ENCODE measurements at places on chromosomes 2 and 18.

DNA sequence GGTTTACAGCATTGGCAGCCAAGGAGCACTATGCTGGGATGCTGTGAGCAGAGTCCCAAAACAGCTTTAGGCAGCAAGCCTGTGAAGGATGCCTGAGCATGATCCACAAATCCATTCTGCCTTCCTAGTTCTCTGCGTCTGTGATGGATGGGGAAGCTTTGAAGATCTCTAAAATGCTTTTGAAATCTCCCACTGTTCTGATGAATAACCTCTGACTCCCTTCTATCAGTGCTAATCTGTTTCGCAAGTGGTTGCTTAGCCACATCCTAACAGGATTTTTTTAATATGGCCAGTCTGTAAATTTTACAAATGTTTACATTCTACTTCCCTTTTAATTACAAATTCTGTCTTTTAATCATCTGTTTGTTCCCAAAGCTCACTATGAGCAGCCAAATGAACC is 319.2 kb downstream of the GULP1 start:
- no peak for DNase-seq

GRCh38 chr18:68568364-68569155 is 146.3 kb downstream of the TMX3 start:
- DNase-seq: no peak

DNA sequence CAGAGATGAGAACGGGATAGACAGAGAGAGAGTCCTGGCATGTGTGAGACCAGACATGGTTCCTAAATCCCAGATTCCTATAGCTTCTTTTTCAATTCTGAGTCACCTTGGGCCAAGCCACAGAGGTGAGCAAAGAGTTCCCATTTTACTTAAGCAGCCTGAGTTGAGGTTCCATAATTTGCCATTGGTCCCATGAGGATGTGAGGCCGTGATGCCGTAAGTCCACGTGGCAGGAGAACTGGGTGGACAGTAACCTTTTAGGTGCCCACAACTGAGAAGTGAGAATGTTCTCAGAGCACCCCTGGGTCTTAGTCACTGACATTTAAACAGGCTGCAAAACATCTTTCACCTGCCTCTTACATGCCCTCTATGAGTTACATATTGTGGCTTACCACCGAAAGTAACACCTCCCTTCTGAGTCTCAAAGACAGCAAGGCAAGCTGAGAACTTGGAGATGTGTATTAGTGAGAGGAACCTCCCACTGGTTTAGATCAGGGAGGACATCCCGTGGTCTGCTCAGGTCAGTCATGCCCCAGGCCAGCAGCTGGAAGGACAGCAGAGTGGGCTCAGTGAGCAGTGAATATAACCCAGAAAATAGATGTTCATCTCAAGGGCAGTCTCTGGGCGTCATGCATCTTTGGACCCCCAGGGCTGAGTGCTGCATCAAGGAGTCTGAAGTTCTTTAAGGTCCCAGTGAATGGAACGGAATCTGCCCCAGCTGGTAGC is 127.9 kb upstream of the LGALSL start:
- DNase-seq: no peak

DNA sequence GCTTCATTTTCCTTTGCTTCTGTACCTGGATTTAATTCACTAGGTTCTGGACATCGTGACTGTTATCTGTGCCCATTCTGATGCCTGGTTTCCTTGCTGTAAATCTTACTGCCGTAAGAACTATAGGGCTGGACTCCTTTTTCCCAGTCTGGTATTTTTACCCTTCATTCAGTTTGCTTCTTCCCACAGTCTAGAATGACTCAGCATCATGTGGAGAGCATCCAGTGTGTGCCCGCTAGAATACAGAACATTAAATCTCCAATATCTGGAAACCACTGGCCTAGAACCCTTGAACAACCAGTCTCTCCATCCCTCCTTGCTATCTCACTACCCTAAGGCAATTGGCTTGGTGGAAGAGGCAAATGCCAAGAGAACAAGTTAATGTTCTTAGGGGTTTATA is 1075.4 kb upstream of the ZEB2 start:
- DNase-seq: no peak

GRCh38 chr2:202109737-202110184 is 36.7 kb downstream of the KIAA2012 start:
- no peak for DNase-seq

DNA sequence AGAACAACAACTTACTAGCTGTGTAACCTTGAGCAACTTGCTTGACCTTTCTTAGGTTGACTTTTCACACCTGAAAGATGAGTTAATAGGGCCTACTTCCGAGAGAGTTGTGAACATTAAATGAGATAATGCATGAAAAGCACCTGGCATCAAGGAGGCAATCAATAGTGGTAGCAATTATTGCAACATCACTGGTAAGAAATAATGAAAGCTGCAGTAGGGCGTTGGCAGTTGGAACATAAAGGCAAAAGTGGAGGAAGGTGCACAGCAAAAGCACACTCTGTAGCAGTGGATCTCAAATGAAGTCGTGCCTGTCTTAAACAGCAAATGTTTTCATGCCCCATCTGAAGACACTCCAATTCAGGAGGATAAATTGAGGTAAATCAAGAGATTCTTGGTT is 178.9 kb upstream of the VRK2 start:
- DNase-seq: no peak

- no peak for DNase-seq
These were observed 16.3 kb upstream of the GAL3ST2 start for GRCh38 chr2:241760301-241760771.

DNA sequence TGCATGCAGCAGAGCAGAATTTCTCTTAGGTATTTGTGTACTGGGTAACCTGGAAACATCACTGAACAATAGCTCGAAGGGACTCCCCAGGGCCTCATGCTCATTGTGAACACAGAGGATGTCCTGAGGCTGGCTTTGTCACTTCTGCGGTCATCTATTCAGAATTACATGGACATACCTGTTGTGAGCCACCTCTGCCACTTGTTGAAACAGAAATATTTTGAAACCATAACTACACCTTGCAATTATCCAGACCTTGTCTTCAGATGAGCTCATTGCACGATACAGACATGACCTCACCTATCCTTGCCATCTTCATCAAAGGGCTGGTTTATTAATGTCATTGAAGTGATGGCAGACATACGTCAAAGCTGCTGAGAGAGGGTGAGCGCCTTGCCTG is 23.4 kb upstream of the CREG2 start:
- DNase-seq: no peak

- DNase-seq: no peak
These were observed 106.0 kb upstream of the CYP1B1 start for GRCh38 chr2:38181806-38182491.

GRCh38 chr2:216372761-216373291 is 543 bp upstream of the MARCHF4 start:
- DNase-seq: no peak

DNA sequence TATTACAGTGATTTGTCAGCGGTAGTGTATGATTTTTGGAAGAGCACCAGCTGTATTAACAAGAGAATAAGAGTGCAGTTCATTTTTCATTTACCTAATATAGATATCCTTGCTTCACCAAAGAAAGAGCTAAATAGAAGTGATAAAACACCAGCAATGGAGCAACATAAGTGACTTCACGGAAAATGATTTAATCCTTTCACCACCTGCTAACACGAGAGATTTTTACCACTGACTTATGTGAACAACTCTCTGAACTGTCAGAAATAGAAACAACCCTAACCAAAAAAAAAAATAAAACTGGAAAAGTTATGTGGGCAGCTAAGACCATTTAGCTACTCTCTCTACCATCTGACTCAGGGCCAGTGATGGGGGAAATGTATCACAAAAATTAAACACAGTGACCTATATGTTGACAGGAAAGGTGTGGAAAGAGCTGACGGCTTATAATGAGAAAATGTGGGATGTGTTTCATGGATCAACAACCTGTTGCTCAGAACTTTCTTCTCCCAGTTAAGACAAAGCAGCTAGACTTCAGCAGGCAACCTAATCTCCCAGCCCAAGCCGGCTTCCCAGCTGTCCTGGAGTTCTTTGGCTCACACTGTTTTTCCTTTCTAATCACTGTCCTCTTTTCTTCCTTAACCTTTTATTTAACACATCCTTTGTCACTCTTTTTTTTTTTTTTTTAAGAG is 272.7 kb downstream of the SS18 start:
- no peak for DNase-seq

DNA sequence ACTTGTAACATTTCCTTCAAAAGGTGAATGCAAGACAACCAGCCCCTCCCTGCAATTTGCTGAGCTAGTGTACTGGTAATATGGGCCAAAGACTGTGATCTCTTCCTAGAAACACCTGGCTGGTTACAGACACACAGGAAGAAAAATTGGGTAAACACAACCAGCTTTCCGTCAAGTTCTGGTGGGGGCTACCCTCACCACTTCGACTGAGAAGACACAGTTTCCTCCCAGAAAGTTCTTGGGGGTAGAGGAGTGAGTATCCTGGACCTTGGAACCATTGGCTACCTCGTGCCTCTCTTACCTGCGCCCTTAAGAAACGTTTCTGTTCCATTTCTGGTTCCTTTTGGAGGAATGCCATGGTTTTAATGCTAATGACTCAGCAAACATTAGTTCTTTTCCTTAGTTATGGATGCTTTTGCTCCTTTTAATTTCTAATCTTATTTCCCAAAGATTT is 120.9 kb upstream of the DLX2 start:
- DNase-seq: no peak

DNA sequence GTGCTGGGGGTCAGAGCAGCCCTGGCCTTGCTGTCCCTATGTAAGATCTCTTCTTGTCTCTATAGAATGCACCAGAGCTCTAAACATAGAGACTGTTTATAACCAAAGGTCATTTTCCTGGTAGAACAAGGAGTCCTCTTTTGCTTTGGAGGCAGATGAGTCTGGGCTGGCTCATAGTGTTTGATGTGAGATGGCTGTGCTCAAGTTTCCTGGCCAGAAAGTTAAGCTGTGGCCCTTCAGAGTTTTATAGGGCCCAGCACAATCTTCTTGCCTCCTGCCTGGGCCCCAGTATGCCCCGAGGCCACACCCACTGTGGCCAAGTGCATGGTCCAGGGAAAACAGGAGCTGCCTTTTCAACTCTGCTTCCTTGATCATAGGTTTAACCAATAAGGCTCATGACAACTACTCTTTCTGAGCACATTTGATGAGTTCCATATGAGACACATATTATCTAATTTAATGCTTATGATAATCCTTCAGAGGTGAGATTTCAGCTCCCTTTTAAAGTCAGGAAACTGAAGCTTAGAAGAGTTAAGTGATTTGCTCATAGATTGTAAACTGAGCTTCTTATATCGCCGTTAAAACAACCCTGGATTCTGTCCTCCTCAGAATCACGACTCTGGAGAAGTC is 66.3 kb downstream of the MYCN start:
- DNase-seq: no peak

DNA sequence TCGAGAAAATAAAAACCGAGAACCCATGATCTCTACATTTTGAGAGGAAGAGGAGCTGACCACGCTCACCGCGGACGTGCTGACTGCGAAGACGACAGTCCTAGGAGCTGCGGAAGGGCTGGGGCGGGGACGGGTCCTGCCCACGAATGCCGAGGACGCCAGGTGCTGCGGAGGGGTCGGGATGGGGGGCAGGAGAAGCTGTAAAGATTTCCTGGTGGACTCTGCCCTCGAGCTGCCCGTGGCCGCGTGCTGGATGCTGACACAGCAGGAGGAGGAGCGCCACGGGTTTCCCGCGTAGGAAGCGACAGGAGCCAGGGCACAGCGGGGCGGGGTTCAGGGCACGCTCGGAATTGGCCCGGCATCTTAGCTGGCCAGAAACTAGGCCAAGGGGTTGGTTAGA is 22.2 kb downstream of the ZSCAN30 start:
- DNase-seq: no peak

DNA sequence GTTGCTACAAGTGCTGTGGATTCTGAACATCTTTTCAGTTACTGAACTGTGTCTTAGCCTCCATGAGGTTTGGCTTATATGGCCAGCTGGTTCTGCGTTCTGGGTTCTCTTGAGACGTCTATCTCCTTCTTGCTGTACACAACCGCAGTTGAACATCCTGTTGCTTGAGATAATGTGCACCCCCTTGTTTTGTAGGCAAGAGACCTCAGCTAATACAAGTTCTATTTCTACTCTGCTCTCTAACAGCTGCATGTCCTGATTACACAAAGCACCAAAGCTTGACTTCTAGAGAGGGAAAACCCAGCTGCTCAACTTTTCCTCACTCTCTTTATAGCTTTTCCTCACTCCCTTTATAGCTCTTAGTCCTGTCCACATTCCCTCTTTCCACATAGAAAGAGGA is 176.0 kb downstream of the LTBP1 start:
- no peak for DNase-seq

DNA sequence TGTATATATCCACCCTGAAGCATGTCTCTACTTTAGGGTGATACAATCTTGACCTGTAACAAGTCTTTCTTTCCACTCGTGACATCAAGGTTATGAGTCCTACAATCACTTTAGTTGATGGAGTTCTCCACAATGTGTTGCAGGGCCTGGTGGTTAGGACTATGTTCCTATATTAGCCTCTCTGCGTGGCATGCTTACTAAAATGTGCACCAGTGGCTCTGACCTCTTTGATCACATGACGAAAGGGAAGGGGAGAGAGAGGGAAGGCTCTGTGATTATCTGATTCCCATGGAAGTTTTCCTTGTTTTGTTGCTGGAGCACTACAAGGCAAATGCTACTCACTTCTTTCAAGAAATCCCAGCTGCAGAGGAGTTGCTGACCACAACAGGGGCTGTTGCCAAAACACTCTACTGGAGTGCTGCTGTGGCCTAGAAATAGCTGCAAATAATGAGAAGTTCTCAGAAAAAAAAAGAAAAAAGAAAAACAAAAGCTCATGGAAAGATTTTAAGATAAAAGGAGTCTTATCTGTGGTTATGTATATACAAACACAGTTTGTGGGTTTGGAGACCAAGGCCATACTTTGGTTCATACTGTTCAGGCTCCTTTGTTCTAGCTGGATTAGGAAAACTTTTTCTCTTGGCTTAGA is 272.8 kb upstream of the MMADHC start:
- no peak for DNase-seq

- no peak for DNase-seq
These were observed 92.8 kb upstream of the BARD1 start for GRCh38 chr2:214902286-214902685.

DNA sequence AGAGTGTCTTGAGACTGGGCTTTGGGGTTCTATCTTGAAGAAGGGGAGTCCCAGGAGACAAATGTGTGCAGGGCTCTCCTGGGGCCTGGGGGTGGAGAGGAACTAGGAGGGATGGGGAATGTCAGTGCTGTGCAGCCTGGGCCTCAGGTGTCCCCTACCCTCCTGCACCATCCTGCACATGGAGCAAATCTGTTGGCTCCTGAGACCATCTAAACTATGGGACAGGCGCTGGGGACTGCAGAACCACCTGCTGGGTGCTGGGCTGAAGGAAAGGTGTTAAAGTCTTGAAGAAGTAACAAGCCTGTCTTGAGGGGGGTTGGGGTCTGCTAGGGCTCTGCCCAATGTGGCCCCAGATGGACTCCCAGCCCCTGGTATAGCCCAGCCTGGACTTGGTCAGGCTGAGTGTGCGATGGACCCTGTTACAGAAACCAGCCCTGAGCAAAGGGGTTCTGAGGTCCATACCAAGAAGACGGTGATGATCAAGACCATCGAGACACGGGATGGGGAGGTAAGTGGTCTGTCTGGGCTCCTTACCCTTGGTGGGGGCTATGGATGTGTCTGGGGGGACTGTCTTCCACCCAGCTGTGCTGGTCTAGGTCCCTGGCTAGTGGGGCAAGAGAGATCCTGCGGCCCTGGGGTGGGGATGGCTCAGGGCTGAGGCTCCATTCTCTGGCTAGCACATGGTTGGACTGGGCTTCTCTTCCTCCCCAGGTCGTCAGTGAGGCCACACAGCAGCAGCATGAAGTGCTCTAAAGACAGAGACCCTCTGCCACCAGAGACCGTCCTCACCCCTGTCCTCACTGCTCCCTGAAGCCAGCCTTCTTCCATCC is 7.3 kb downstream of the DES start:
- no peak for DNase-seq

GRCh38 chr2:127358044-127358443 is 29.7 kb downstream of the MAP3K2 start:
- DNase-seq: no peak

GRCh38 chr2:227881866-227882517 is 10.6 kb downstream of the DAW1 start:
- DNase-seq: no peak

Measured in NCI-H1048 (cell line).